M059J (cell line): ENCODE measurements at places on chromosomes 5 and 9.

GRCh38 chr5:68480335-68480940 lies 264.9 kb downstream of the PIK3R1 start:
- no peak for DNase-seq

GRCh38 chr5:1481266-1481958 lies 36.2 kb upstream of the SLC6A3 start:
- no peak for DNase-seq

DNA sequence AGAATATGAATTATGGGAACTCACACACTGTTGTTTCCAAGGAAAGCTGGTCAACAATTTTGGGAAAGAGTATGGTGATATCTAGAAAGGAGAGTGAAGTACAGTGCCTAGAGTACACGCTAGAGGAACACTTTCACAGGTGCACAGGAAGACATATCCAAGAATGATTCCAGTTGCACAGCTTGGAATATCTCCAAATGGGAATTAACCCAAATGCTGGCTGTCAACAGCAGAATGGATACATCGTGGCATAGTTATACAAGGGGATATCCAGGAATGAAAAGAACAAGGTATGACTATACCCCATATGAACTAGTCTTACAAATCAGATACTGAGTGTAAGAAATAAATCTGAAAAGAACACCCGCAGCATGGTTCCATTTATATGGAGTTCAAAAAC lies 231.3 kb downstream of the FSTL4 start:
- DNase-seq, result no peak

DNA sequence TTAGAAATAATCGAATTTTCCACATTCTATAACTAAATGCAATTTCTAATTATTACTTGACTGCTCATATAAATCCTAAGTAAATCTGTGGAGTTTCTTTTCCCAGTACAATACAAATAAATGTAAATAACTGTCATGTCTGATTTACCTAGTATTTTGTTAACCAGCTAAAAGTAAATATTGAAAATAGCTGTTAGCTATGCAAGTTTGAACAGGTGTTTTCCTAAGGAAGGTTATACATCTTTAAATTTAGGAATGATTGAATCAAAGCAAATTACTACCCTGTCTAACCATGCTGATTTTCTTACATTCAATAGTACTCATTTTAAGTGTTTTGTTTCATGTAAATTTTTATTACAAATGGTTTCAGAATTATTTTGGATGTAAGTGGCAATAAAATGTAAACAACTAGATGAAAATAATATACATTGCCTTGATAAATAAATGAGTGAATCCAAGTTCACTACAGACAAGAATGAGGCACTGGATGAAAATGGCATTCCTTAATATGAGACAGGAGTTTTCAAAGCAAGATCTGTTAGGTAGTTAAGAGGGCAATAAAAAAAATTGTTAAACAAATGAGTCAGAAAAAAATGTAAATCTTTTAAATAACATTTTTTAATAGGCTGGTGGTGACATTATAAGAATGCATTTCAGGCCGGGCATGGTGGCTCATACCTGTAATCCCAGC lies 15.8 kb downstream of the MCIDAS start:
- peak; percentile 30 for DNase-seq

DNA sequence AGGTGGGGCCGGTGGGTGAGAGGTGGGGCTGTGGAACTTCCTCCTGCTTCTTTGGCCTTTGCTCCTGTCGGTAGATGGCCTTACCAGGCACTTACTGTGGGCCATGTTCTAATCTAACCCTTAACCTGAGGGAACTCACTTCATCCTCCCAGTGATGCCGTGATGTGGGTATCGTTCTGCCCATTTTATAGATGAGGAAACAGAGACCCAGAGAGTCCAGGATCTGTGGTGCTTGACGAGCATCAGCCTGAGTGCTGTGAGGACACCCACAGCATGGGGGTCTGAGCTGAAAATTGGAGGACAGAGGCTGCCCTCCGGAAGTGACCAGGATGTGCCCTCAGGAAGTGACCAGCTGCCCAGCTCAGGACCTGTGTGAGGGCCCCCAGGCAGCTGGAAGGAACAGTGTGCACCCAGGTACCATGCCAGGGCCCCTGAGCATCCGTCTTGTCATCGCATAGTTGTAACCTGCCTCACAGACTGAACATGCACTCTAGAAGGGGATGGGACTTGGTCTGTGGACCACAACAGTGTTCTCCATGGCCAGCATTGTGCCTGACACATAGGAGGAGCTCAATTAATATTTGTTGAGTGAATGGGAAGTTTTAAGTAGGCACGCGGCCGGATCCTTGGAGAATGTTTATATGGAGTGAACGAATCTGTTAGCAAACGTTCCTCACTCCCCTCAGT lies 8.5 kb downstream of the NEK6 start:
- peak; percentile 82 for DNase-seq
